ENCODE measurements at places on chromosomes 5 and 9.
A peak's percentile ranks its signal among the peaks of the same experiment; 100 is the strongest.

- DNase-seq: no peak
Measured at GRCh38 chr5:88058625-88059024, 210.0 kb downstream of the TMEM161B start.

DNA sequence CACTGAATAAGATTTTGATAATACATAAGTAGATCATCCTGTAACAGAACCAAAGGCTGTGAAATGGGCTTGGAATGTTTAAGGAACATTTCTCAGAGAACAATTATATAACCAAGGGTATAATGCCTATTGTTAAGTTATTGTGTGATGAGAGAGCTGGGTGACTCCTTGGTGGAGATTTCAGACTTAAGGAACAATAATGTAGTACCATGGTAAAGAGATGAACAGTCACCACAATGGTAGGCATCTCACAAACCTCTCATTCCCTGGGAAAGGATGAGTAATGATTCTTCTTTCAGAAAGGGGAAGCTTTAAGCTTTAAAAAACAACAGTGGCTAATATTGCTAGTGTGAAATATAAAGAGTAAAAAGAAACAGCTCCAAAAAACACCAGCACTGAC lies 147.4 kb downstream of the TRIM36 start:
- DNase-seq: no peak

- no peak for DNase-seq
Measured at GRCh38 chr5:75243510-75243909, 6.8 kb upstream of the ANKRD31 start.

- no peak for DNase-seq
Measured at GRCh38 chr5:32325062-32325461, 12.3 kb upstream of the MTMR12 start.

DNA sequence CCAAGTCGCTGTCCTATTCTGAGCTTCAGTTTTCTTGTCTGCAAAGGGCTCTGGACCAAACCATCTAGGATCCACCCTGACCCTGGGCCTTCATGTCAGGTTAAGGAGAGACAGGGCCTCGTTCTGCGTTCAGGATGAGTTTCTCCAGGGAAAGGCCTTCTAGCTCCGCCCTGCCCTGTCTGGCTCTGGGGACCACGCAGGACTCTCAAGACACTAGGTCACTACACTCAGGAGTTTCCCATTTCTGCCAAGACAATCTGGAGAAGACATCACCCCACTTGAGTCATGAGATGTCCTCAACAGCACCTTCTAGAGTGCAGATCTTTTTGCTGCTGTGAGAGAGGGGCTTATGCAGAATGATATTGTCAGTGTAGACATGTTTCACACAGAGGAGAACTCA lies 53.2 kb upstream of the KCNMB1 start:
- no peak for DNase-seq

- no peak for DNase-seq
Measured at GRCh38 chr9:97666907-97667686, 30.0 kb downstream of the XPA start.

GRCh38 chr5:127094161-127094814 lies 21.0 kb upstream of the C5orf63 start:
- no peak for DNase-seq

DNA sequence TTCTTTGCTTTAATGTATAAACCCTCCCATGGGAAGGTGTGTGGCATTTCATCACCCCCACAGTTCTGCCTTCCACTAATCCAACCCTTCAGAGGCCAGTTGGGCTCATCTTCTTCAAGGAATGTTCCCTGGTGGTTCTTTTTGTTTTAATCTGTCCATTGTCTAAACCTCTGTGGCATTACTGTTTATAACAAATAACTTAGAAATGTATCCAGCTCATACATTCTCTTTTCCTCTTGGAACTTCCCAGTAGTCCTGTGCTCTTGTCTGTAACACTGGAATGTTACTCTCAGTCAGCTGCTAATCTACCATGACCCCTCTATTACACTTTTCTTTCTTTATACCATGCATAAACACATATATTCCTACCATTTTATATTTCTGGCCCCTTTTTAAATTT lies 213.5 kb upstream of the TARS1 start:
- DNase-seq: no peak

DNA sequence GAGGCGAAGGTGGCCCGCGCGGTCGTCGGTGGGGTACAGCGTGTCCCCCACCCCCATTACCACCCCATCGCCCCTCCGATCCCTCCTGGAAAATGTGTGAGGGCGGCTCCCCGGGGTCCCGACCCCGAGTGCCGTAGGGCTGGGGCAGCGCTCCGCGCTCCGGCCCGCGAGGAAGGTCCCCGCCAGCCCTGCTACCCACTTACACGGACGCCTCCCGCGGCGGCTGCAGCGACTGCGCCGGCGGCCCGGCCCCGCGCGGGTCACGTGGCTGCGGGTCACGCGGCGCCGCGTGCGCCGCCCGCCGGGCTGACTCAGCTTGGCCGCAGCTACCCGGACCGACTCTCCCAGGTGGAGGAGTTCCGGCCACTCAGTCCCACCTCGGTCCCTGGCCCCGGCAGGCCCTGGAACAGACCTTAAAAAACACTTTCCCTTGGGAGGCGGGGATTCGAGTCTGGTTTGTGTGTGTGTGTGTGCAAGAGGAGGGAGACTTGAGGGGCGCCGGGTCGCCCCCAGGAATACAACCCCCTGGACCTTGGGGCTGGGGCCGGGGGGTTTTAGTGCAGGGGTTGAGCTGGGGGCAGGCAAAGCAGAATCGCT lies at the start of gene GNPDA1:
Gene GNPDA1, minus strand, starts transcription at position 236 of the 597 bp plus-strand sequence. CDS start 992 bp downstream, outside the sequence.
- no peak for DNase-seq

- DNase-seq: no peak
Measured at GRCh38 chr9:18397076-18397475, 76.9 kb upstream of the ADAMTSL1 start.

- DNase-seq: no peak
Measured at GRCh38 chr5:143968071-143968878, 156.3 kb downstream of the HMHB1 start.

DNA sequence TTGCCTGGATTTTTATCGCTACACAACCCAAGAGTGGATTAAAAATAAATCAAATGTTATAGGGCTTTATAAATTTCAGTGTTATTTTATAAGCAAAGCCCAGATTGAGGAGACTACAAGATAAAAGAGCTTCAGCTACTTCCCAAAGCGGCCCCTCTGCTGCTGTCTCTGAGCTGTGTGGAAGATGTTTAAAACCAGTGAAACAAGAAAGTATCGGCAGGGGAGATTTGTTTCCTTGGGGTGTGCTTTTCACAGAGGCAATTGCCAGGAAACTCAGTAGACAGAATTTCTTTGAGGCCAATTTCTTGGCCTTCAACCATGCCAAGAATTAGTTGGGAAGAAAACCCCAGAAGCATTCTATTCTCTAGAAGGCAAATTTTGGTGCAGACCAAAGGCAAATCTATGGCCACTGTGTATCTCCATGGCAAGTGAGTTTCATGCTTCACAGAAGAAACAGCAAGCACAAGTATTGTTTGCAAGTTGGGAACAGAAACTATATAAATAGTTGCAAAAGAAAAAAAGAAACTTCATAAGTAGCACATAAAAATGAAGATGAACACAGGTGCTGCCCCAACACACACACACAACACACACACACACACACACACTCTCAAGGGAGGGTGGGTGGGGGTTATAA lies 197.2 kb downstream of the PARP8 start:
- DNase-seq: no peak

DNA sequence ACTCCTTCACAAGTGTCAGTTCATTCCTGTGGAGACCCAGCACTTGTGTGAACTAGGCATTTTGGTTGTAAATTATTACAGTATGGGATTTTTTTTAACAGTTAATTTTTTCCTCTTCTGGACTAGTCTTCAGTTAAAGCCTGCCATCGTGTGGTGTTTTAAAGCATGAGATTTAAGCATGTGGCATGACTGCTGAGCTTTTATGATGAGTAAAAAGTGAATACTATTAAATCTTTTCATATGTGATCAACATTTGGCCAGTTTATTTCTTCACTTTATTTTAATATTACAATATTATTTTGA lies 25.0 kb downstream of the LMNB1 start:
- no peak for DNase-seq

GRCh38 chr9:33182519-33182918 lies 15.4 kb upstream of the B4GALT1 start:
- no peak for DNase-seq

- no peak for DNase-seq
Measured at GRCh38 chr9:131603199-131603598, 57.9 kb downstream of the PRRT1B start.

- DNase-seq: peak; percentile 51
Measured at GRCh38 chr9:81686614-81687520, 2.5 kb downstream of the TLE1 start.

DNA sequence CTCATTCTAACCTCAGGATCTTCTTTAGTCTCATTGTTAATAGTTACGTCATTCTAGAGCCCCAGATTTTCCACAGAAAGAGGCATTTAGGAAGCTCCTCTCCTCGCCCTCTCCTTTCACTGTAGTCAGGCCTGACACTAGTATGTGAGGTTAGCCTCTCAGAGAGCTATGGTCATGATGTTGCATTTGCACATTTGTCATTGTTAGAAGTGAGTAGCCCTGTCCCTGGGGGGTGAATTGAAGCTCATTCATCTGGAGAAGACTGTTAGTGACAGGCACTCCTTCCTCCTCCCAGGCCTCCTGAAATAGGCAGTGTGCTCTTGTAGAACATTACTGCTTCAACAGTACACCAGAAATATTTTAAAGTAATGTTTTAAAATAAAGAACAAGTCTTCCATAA lies 26.6 kb upstream of the LRRTM2 start:
- DNase-seq: peak; percentile 23

DNA sequence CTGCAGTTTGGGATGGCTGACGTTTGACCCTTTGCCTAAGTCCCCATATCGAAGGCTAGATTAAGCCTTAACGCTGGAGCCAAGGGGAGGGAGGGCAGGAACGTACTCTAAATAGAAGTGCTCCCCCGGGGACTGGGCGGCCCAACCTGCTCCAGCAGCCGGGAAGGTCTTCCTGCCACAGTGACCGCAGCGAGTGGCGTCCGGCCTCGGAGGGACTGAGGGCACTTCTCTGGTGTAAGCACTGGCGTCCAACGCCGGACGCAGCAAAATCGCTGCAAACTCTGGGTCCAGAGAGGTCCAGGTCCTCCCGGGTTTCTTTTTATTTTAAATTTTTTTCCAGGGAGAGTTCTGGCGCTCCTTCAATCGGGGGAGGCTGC lies 505 bp upstream of the ACER2 start:
- DNase-seq: no peak

GRCh38 chr9:34403554-34404380 lies 27.1 kb upstream of the MYORG start:
- DNase-seq: peak; percentile 2

- no peak for DNase-seq
Measured at GRCh38 chr5:176754376-176754973, 55.9 kb upstream of the UNC5A start.

GRCh38 chr9:109269081-109269480 lies 51.8 kb downstream of the EPB41L4B start:
- DNase-seq: no peak

DNA sequence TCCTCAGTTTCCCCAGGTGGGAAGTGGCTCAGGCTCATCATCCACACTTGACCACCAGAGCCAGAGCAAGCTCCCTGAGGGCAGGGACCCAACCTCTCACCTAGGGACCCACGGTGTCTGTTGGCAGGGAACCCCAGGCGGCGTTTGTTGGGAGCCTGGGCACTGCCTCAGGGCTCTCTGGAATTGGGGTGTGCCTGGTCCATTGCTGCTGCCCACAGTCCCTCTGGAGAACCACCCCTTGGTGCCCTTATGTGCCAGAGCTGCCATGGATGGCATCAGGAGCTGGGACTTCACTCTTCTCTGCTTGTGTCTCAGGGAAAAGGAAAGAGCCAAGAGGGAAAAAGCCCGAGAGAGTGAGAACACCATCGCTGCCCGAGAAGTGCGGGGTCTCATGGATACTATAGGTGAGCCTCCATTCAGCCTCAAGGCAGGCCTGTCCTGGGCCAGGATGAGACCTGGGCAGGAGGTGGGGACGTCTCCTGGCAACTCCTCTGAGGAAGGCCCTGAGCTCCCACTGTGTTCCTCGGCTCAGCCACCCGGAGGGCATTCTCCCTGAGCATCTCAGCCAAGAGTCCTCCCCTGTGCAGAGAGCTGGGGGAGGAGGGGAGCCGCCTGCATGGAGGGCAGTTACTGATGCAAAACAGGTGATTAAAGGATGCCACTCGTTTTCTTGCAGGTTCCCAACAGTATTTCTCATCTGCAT lies 4.5 kb downstream of the CCDC180 start:
- no peak for DNase-seq

GRCh38 chr5:173940269-173940668 lies 48.7 kb upstream of the C5orf47 start:
- no peak for DNase-seq

DNA sequence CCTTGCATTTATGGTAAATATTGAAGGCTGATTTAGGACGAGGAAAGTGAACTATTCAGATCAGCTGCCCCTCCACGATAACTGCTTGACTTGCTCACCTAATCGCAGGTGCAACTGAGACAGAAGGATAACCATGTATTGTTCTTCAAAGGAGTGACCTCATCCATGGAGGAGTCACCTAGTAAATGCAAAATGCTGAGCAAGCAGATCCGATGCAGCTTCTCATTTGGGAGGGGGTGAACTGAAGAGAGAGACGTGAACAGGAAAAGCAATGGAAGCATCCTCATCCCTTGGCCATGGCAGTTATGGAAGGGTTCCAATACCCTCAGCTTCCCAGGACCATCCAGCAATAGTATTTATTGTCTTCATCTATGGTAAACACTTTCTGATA lies 47.5 kb downstream of the RASGRF2 start:
- no peak for DNase-seq

DNA sequence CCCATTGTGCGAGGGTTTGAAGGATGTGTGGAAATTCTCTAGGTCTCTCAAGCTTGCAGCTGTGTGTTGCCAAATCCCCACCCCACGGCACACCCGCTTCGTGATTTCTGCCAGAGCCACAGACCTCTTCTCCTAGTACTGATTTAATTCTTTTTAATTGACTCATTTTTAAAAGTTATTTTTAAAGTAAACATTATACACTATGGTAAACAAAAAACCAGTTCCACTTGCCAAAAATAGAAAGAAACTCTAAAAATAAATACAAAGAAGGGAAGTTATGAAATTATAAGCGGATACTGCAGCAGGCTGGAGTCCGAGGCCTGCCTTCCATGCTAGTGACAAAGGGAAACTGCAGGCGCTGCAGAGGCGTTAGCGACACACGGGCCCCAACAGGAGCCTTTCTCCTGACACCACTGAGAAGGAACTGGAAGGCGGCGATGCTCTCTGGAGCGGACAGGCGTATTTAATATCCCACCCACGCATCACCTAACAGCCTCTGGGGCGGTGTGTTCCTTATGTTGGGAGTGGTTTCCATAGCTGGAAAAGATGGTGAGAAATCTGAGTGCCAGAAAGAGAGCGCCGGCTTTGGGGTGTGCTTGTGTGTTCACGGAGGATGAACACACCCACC lies 122.5 kb downstream of the COL23A1 start:
- no peak for DNase-seq

GRCh38 chr5:98929710-98930298 lies 997 bp upstream of the CHD1 start:
- DNase-seq: no peak
